ENCODE measurements at places on chromosomes 2 and 18.

DNA sequence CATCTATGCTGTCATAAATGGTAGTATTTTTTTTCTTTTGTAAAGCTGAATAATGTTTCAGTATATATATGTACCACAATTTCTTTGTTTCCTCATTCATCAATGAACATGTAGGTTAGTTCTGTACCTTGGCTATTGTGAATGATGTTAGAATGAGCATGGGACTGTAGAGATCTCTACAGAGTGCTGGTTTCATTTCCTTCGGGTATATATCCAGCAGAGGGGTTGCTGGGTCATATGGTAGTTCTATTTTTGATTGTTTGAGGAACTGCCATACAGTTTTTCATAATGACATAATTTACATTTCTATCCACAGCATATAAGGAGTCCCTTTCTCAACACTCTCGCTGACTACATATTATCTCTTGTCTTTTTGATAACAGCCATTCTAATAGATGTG lies 243.5 kb downstream of the CDH7 start:
- no peak for DNase-seq

GRCh38 chr2:191813943-191814342 lies 32.9 kb downstream of the CAVIN2 start:
- DNase-seq: no peak

- peak; percentile 80 for DNase-seq
These were observed 72.8 kb upstream of the TAF1B start for GRCh38 chr2:9770308-9771100.

- DNase-seq: no peak
These were observed 793.4 kb downstream of the SLC4A3 start for GRCh38 chr2:220420820-220421219.

DNA sequence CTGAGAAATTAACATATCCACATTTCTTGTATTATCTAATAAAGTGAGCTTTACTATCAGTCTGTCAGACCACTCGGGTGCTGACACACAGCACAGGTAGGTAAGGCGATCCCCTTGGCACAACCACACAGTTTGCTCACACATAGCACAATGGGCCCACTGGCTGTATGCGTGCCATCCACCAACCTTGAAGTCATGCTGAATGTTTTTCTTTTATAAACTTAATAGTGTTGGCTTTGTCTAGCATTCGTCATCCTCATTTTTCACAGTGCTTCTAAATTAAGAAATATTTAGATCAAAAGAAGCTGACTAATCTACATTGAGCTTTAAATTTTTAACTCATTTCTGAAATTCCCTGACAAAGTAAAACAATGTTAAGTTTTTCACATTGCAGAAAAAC lies 50.0 kb upstream of the PAPOLG start:
- DNase-seq: peak; percentile 38

DNA sequence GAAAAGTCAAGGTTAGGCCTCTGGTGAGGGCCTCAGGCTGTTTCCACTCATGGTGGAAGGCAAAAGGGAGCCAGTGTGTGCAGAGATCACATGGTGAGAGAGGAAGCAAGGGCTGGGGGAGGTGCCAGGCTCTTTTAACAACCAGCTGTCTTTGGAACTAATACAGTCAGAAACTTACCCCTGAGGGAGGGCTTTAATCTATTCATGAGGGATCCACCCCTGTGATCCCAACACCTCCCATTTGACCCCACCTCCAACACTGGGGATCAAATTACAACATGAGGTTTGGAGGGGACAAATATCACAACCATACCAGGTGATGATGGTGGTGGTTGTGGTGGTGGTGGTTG lies 10.9 kb downstream of the POLI start:
- no peak for DNase-seq

- no peak for DNase-seq
These were observed 264.3 kb downstream of the LPIN1 start for GRCh38 chr2:12010779-12011178.

DNA sequence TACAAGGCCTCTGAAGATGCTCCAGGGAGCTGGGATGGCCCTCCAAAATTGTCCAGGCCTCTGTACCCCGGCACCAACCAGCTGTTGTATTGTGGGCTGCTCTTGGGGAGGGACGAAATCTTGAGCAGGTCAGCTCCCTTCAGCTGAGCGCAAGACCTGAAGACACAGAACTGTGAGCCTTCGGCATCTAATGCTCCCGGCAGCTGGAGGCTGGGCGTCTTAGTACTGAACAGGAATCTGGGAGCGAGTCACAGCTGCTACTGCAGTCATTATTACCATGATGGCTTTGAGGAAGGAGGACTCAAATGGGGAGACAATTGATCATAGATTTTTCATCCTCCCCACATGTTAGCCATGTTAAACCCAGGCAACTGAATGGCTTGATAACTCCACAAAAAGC lies 83.0 kb upstream of the LTBP1 start:
- no peak for DNase-seq

DNA sequence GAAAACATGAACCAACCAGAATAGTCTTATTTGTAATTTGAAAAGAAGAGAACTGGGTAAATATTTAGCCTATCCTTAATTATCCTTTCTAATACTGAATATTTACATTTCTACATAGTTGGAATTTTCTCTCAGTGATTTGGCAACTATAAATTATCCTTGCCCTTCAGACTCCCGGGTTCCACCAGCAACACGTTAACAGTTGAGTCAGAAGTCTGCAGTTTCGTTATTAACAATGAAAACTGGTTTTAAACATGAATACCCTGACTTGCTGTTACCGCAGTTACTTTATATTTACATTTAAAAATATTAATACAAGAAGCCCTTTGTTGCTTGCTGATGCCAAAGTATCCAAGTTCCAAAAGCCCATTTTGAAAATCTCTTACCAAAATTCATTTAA lies 673.0 kb downstream of the ARHGAP15 start:
- peak; percentile 52 for DNase-seq

- peak; percentile 78 for DNase-seq
These were observed 1.9 kb upstream of the ESPNL start for GRCh38 chr2:238097988-238098871.

- DNase-seq: no peak
These were observed 32.2 kb downstream of the DNAH7 start for GRCh38 chr2:196036442-196036841.

DNA sequence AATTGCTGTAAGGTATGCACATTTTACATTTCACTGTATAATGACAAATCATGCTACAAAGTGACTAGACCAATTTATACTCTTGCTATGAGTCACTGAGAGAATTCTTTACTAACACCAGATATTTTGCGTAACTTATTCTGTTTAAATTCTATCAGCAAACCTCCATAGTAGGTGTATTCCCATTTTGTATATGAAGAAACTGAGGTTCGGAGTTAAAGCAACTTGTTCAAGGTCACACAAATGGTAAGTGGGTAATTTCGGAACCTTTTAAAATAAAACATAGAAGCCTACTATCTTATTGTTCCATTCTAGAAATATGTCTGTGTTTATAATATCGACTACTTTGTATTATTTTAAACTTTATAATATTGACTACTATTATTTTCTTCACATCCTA lies 15.9 kb upstream of the CPS1 start:
- DNase-seq: no peak

DNA sequence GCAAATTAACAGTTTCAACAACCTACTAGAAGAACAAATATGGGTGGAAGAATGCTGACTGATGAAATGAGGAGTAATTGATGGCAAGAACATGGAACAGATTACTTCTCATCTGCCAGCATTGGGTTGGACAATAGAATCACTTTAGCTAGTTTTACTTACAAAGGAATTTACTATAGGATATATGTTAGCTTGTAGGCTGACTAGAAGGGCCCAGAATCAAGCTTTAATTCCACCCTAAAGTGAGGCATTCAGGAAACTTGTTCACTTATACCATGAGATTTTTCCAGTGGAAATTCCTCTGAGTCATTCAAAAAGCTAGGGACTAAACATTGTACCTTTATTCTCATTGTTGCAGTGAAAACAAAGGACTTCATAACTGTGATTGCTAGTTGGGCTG lies 5.0 kb upstream of the ZSWIM2 start:
- DNase-seq: no peak

- no peak for DNase-seq
These were observed 50.5 kb downstream of the LAMA1 start for GRCh38 chr18:7066965-7067555.

GRCh38 chr2:188245230-188245629 lies 46.4 kb upstream of the GULP1 start:
- DNase-seq: no peak

- peak; percentile 22 for DNase-seq
These were observed 521 bp downstream of the MYCN start for GRCh38 chr2:15940661-15941480.

- DNase-seq: no peak
These were observed 29.0 kb upstream of the TNS1 start for GRCh38 chr2:218031771-218032257.

GRCh38 chr2:14977021-14977420 lies 344.5 kb downstream of the LRATD1 start:
- no peak for DNase-seq

- DNase-seq: peak; percentile 39
These were observed 97.9 kb upstream of the KLHL29 start for GRCh38 chr2:23286758-23287704.

DNA sequence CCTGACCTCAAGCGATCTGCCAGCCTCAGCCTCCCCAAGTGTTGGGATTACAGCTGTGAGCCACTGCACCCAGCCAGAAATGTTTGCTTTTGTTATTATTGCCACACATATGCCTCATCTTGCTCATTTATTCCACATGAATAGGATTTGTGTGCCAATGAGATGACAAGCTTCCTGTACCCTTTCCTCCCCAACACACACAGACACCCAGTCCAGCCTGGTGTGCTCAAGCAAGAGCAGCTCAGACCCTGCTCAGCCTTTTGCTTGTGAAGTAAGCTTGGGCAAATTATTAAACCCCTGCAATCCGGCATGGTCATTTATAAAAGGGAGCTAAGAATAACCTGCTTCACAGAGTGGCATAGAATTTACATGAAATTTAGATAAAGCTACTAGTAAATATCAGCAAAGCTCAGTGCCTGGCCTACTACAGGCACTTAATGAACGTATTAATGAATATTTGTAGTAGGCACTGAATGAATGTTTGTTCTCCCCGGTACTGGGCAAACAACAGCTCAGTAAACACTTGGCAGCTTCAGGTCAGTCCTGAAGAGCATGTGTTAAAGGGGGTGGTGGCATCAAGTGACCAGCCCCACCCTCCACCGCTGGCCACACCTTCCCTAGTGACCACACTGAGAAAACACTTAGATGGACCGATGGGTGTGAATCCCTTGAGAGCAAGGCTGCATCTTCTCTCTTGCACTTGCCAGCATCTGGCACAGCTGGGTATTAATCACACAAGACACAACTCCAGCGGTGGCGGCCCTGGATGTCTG lies 280.2 kb downstream of the SRBD1 start:
- no peak for DNase-seq

GRCh38 chr2:224734949-224735348 lies 18.8 kb upstream of the CCDC195 start:
- DNase-seq: no peak

DNA sequence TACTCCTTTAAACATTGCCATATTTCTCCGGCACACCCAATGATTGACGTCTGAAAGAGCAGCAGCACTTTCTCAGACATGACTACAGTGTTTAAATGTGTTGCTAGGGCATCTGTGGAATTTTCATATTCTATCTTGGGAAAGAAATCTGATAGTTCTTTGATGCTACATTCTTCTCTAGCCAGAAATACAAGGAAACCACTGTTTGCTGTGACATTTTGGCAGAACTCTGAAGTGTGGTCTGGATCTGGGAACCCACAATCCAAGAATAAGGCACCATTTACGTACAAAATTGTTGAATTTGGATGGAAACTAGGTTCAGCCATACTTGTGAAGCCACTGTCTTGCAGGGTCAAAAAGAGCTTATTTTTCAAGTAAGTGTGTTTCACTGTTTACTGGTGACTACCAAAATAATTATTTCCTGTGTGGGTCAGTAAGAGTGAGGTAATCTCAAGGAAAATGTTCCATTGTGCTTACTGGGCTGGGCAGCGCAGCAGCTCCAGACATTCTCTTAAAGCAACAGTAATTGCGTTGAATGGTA lies 21.3 kb upstream of the CD28 start:
- DNase-seq: peak; percentile 65

GRCh38 chr18:33710269-33710668 lies 132.2 kb downstream of the ASXL3 start:
- no peak for DNase-seq

GRCh38 chr2:230764346-230764745 lies 51.7 kb downstream of the CAB39 start:
- no peak for DNase-seq

DNA sequence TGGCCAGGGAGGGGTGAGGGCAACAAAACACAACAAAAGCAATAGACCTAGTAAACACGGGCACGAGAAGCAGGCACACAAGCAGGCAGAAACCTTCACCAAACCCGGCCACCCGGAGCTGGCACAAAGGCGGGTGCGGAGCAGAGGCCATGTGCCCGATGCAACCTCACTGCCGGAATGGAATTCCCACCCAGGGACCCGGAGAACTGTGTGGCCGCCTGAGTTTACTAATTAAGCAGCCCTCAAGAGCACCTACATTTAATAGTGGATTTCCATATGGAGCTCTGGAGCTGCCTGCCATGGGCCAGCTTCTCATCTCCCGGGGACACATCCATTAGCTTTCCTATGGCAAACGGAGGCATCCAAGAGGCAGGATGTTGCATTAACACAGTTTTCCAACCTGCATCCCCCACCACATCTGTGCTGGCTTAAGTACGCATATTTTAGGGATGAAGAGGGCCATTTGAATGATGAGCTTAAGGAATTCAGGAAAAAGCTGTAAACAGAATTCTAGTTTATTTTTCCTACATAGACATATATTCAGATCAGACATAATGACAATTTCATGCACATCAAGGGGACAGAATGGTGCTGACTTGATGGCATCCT lies 104.5 kb upstream of the SMIM21 start:
- DNase-seq: no peak

DNA sequence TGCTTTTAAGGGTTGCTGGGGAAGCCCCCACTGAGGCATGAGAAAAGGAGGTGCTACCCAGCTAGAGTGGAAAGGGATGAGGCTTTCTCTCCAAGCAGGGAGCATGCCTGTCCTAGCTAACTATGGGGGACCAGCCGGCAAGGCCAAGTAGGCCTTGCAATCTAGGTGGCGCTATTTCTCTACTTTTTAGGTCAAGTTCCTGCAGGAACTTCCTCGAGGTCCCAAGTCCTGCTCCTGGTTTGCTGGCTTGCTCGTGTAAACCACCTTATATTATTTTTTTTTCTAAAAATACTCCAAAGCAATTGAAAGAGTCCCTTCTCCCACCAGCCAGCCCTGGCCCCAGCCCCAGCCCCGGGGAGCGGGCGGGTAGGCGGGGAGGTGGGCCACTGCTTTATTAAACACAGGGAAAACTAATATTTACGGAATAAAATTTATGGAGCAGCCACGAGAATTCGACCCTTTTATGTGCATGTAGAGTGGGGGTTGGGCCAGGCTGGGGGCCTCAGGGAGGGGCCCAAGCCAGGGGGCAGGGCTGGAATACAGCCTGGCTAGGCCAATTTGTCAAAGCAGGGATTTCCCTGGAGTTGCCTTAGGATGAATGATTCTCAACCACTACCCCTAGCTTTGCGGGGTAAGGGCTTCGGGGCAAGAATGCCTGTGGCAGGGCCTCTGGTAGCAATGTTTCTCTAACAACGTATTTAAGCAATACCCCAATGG lies 12.8 kb upstream of the IHH start:
- peak; percentile 71 for DNase-seq
